NCI-H69 (cell line): ENCODE measurements at places on chromosomes 5 and 9.

GRCh38 chr5:116303810-116304209, 219.0 kb downstream of the COMMD10 start:
- DNase-seq: peak; percentile 97

DNA sequence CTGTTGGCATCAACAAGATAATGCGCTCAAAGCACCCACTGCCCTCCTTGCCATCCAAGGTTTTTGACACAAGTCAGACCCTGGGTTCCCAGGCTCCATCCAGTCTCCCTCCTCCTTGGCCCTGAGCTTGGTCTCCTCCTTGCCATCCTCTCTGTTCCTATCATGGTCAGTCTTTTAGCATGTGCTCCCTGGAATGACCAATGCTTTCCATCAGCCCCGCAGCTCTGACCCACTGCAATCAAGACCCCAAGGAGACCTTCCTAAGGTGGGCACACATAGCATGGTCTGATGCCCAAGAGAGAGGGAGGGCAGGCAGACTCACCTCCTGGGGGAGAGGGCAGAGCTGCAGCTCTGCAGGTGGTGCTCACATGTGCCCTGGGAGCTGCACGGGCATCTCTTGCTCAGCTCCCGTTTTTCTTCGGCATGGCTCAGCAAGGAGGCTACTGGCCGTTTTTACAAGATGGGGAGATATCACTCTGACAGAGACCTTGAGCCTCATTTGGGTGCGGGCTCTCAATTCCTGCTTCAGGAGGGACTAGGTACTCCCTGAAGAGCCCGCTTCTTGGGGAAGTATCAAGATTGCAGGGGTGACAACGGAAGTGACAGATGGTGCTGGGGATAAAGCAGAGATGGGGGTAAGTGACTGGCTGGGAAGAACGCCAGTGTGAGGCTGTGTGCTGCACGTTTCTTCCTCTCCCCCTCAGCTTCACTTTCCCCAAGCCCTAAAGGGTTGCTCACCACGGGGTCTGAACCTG, 3.3 kb downstream of the SEPTIN8 start:
- DNase-seq: peak; percentile 60

DNA sequence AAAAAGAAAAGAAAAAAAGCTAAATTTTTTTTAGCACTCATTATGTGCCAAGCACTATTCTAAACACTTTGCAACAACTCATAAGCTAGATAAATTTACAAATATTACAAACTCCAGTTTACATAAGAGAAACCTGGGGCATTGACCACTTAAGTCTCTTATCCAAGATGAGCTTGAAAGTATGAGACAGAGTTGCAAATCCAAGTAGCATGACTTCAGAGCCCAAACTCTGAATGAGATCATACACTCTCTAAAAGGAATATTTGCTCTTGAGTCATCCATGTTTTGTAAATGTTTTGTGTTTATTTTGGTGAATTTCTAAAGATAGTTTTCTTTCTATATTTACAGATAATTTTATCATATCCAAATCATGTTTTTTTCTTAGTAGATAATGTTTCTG, 4.0 kb upstream of the SHOC1 start:
- no peak for DNase-seq

- peak; percentile 59 for DNase-seq
Observed at GRCh38 chr5:65482296-65482735, 596 bp upstream of the ADAMTS6 start.

GRCh38 chr5:134550271-134551214, 25.1 kb downstream of the JADE2 start:
- DNase-seq: no peak

- DNase-seq: peak; percentile 32
Observed at GRCh38 chr9:137759649-137760321, 117.8 kb upstream of the CACNA1B start.

- no peak for DNase-seq
Observed at GRCh38 chr5:74063821-74064220, 437.8 kb downstream of the ARHGEF28 start.

DNA sequence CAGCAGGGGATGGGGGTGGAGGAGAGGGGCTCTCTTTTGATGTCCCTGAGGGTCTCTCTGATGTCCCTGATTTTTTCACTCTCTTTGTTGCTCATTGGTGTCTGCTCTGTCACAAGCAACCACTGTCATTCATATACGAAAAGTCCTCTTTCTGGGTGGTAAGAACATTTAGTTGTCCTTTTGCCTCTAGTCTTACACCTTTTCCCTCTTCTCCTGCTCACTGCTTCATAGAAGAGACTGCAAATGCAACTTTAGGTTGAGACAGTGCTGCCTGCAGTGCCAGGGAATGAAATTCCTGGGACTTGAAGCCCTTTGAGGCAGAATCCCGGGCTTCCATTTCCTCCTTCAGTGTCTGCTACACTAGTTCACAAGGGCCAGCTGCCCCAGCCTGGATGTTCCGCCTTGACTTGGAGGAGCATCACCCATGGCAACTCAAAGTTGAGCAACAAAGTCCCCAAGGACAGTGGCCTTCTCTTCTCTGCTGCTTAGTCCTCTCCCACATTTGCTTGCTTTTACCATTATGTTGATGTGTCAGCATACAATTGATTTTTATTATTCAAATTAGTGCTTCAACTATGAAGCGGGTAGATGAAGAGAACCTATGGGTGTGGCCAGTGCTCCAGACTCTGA, 94.7 kb upstream of the RUSC2 start:
- DNase-seq: no peak

DNA sequence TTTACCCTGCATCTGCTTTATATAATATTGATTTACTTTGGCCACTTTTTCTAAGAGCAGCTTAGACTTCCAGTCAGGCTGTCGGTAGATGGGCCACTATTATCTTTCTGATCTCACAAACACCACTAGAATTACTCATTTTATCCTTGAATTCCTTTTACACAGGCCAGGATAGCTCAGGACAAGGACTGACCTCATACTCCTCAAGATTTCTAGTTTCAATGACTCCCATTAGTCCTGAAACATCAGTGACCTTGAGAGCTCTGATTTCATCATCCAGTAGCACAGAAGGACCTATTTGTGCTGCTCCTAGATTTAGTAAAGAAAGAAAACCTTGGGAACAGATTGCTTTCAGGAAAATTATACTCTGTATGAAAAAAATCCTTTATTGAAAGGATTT, 727.9 kb upstream of the PTPRD start:
- no peak for DNase-seq
